ENCODE measurements at places on chromosomes 4 and X.

GRCh38 chrX:10414156-10414824, 206.1 kb downstream of the MID1 start:
- no peak for DNase-seq

GRCh38 chrX:632366-633042, 1.9 kb downstream of the SHOX start:
- DNase-seq: no peak

- DNase-seq: no peak
These were observed 3.5 kb downstream of the PKD2 start for GRCh38 chr4:88010966-88011365.

- peak; percentile 49 for DNase-seq
These were observed 84.2 kb downstream of the CNOT6L start for GRCh38 chr4:77734928-77735327.

GRCh38 chr4:149311076-149311475, 504.6 kb downstream of the IQCM start:
- no peak for DNase-seq

DNA sequence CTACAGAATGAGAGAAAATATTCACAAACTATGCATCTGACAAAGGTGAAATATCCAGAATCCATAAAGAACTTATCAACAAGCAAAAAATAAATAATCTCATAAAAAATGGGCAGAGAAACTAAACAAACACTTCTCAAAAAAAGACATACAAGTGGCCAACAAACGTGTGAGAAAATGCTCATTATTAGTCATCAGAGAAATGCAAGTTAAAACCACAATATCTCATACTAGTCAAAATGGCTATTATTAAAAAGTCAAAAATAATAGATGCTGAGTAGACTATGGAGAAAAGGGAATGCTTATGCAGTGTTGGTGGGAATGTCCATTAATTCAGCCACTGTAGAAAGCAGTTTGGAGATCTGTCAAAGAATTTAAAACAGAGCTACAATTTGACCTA, 533.3 kb downstream of the TMA16 start:
- DNase-seq: no peak

DNA sequence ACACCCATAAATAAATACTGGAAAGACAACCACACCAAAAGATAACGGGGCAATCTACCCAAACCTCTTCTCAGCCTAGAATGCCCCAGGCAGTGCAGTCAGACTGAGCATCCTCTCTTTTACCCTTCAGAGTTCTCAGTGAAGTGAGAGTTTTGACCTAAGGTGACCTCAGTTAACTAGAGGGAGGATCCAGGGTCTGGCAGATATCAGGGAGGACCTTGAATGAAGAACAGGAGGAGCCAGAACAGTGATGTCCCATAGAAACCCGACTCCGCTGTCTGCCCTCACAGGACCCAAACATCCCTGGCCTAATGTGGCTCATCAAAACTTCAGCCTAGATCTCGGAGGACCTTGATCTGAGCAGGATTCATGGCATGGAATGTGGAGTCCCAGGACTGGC, at the start of gene MAGEB3:
Gene MAGEB3 (plus strand): TSS at position 263 of the 400 bp plus-strand sequence. CDS start 5,268 bp downstream, outside the sequence.
- DNase-seq: no peak

- DNase-seq: no peak
These were observed 5.8 kb upstream of the ADRA2C start for GRCh38 chr4:3760346-3760745.

- DNase-seq: no peak
These were observed 121.8 kb downstream of the ARHGAP10 start for GRCh38 chr4:147853706-147854105.

GRCh38 chr4:114512595-114513295, 85.9 kb upstream of the UGT8 start:
- no peak for DNase-seq

DNA sequence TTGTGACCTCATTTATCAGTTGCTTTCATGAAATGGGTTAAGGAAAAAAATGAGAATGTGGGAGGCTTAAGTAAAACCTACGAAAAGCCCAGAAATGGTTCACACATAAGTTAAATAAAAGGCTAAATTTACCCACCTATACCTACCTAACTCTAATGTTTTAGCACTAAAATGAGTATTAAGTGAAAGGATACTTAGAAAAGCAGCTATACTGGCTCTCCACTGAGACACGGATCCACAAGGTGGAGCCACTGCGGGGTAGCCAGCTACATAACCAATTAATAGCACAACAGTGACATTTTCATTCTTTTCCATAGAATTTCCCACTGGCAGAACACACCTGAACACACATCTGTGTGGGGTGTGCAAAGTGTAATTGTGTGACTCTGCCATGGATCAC, 101.9 kb downstream of the MAML3 start:
- DNase-seq: peak; percentile 68

GRCh38 chr4:7362862-7363430, 71.8 kb downstream of the PSAPL1 start:
- DNase-seq: no peak

DNA sequence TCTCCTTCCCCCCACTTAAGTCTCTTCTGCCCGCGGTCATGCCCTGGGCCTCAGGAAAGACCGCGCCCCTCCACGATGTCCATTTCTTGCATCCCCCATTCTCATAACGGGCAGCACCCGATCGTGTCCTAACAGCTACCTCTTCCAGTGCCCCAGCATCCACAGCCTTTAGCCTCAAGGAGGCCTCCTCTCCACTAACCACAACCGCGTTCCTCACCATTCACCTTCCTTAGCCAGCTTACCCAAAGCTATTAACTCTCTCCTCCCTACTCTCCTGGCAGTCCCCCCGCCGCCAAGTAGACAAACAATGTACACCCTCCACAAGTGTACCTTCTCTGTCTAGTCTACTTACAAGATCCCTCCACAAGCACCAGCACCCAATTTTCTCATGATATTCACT, 58.6 kb upstream of the PAGE5 start:
- peak; percentile 5 for DNase-seq

- no peak for DNase-seq
These were observed 19.1 kb upstream of the PHF8 start for GRCh38 chrX:54063361-54063760.

DNA sequence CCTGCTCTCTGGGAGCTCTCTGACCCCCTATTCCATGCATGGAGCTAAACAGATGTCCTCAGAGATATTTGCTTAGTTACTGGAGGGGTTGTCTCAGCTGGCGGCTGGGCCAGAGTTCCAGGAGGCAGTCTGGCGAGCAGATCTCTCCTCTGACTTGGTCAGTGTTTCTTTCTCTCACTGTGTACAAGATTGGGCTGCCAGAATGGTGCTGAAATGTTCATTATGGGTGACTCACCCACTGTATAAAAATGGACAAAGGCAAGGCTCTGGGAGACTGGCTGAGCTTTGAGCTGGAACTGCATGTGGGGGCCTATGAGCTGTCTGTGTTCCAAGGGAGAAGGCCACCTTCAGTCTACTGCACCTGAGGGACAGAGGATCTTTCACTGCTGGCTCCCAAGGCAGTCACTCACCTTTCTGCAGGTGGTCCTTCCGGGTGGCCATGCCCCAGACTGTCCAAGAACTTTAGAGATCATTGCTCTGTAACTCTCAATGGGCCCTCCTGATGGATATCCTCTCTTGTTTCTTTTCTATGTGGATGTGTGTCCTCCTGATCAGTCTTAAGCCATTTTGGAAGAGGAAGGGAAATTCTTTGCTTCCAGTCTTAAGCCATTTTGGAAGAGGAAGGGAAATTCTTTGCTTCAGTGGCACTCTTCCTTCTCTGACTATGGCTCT, 88.2 kb downstream of the CFAP299 start:
- no peak for DNase-seq

DNA sequence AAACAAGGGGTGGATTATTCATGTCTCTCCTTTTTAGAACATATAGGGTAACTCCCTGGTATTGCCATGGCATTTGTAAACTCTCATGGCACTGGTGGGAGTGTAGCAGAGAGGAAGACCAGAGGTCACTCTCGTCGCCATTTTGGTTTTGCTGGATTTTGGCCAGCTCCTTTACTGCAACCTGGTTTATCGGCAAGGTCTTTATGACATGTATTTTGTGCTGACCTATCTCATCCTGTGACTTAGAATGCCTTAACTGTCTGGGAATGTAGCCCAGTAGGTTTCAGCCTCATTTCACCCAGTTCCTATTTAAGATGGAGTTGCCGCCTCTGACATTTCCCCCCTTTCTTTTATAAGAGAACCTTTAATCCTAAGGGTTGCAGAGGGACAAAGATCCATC, 45.8 kb downstream of the MGST2 start:
- DNase-seq: no peak

- DNase-seq: no peak
These were observed 192.3 kb downstream of the SPATA18 start for GRCh38 chr4:52243367-52243766.

DNA sequence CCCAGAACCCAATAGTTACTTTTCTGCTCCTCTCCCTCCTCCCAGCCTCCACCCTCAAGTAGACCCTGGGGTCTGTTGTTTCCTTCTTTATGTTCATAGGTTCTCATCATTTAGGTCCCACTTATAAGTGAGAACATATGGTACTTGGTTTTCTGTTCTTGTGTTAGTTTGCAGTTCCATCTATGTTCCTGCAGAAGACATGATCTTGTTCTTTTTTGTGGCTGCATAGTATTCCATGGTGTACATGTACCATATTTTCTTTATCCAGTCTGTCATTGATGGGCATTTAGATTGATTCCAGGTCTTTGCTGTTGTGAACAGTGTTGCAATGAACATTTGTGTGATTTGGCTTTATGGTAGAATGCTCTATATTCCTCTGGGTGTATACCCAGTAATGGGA, 47.8 kb upstream of the LEF1 start:
- no peak for DNase-seq

- DNase-seq: no peak
These were observed 25.2 kb upstream of the ATXN3L start for GRCh38 chrX:13345037-13345436.

- no peak for DNase-seq
These were observed 14.0 kb downstream of the DSPP start for GRCh38 chr4:87622303-87622702.

GRCh38 chr4:14247767-14248166, 620.2 kb upstream of the BOD1L1 start:
- DNase-seq: no peak

DNA sequence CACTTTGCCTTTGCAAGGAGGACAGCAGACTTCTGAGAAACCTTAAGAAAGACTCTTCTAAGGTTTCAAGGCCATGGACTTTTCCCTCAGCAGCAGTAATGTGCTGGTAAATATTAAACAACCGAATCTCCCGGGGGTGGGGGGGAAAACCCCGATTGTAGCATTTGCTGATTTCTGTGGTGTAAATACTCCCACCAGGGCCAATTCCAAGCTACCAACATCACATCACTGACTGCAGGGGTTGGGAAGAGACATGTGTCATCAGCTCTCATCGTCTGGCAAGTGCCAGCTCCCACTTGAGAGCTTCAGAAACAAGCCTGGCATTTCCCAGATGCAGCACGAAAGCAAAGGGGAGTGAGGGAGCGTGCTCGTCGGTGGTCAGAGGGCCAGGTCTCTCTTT, 101.2 kb downstream of the BCOR start:
- DNase-seq: no peak

DNA sequence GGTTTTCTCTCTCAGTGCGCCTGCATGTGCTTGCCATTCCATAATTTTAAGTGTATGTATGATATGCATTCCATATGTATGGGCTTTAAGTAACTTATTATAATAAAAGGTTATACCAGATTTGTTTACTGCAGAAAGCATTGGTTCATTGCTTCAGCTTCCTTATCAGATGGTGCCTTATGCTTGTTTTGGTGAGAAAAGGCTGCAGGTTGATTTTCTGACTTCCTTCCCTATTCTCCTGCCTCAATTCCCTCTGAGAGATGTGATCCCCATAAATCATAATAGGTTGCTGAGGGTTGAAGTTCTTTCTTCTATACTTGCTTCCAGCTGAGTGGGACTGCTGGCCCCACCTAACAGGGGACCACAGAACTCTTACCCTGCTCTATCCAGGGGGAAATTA, 10.3 kb upstream of the CEP135 start:
- no peak for DNase-seq

DNA sequence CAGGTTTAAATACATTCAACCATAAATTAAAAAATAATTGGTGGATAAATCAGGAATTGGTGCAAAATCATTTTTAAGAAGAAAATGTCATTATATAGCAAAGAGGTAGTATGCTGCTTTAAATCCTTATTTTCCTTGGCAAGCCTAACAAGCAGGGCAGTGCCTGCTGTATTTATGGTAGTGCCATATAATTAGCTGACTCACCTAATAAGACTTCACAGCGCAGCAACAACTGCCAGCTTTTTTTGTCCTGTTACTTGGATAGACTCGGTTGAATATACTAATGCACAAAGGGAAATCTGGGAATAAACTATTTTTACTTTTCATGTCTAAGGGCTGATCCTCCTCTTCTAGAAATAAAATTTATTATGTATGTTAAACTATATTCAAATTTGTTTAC, 99.1 kb downstream of the SNCA start:
- DNase-seq: no peak

- no peak for DNase-seq
These were observed 1898.4 kb downstream of the STIM2 start for GRCh38 chr4:28759064-28759463.

DNA sequence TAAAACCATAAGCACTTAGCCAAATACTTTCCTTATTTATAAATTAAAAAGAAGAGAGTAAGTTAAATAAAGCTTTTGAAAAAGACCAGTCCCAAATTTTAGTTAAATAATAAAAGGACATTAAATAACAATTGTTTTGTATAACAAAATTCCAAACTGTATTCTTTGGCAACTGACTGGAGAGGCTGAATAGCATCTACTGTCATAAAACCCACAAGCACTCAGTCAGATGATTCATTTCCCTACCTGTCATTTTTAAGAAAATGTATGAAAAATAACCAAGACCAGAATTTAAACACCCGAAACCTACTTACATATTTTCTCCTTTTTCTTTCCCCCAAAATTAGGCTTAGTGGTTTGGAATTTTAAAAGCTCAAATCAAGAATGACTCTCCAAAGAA, 32.5 kb upstream of the SMIM10L2A start:
- DNase-seq: no peak

DNA sequence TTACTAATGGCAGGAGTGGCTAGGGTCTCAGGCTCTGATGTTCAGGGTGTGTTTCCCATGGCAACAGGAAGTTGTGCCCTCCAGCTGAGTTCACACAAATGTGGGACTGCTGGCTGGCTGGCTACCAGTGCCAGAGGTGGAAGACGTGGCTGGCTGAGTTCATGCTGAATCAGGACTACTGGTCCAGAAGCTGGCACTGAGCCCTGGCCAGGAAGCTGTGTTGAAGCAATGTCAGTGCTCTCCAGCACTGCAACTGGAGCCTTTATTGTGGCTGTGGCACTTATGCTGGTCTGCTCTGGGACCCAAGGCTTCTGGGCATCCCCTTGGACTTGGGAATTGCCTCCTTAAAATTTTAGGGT, 42.0 kb upstream of the ZXDA start:
- DNase-seq: no peak
